ENCODE measurements at places on chromosomes 6 and 20.

DNA sequence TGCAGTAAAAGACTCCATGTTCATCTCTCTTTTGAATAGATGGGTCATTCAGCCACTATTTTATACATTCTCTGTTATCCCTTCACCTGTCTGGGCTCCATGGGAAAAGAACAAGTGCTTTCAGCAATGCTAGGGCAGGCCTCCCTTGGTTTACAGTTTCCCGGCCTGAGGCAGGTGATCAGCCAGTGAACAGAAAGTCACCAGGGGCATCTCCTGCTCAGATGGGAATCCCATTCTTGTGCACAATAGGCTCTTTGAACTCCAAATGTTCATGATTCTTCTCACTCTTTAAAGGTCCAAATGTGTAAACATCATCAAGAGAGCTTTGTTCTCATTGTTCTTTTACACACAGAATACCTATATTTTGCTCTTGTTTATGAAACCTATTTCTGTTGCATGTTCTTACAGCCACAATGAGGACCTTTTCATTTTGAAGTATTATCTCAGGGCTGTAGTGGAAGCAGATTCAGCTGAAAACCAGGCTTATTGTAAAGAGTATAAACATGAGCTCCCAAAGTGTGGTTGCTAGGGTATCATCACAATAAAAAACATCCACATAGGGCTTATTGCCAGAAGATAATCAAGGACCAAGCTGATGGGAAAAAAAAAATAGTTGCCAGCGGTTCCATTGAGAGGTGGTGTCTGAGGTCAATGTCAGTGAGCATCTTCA, 267.1 kb upstream of the SGK1 start:
- no peak for DNase-seq

DNA sequence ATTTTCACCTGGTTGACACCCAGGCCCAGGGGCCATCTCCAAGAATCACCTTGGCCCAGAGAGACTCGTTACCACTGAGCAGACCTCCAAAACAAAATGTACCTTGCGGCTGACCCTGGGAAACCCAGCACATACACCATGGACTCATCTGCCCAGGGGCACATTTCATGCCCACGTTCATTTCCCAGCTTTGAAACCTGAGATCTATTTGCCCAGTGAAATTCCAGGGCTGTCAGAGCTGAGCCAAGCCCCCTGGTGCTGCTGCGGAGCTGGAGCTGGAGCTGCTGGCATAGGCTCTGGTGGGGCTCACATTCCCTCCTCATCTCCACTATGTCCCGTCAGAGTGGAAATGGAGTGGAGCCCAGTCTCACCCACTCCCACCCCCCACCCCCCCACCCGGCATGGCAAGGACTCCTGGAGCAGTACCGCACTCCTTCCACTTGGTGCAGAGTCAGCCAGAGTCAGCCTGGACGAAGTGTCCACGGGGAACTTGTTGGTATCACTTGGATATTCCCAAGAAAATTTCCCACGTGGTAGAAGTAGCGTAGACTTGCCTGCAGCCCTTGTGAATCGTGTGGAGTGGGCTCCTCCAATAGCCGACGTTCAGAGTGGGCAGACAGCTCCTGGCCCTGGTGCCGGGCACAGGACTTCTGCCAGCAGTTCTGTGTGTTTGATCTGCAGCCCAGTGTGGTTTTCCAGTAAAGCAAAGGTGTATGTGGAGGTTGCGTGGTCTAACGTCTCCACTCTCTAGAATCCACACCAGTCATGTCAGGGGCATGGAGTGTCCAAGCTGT, 18.1 kb upstream of the OSER1 start:
- no peak for DNase-seq

- DNase-seq: no peak
Observed at GRCh38 chr20:57922706-57923105, 212.9 kb upstream of the PMEPA1 start.

DNA sequence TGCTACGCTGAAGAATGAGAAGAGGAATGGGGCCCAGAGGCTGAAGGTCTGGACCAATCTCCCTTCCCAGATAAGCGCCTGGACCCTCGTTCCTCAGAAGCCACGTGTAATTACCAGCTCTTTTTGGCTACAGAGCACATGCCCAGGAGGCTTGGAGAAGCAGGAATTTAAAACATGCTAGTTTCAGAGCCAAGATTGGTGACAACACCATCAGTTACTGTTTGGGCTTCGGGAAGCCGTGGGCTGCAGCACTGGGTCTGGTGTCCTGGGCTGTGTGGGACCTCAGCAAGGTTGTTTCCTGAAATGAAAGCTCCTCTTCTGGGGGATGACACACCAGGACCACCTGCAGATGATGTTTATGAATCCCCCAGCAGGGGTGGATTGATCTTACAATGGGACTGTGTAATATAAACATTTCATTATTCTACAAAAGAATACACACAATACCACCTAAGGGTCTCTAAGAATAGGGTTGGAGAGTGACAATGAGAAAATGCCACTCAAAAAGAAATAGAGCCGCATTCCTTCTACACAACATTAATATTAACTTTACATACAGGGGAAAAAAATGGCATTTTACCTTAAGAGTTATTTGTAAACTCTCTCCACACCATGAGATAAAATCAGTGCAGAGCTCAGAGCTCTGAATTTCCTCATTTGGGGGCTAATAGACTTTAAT, 207.8 kb upstream of the FOXQ1 start:
- no peak for DNase-seq

DNA sequence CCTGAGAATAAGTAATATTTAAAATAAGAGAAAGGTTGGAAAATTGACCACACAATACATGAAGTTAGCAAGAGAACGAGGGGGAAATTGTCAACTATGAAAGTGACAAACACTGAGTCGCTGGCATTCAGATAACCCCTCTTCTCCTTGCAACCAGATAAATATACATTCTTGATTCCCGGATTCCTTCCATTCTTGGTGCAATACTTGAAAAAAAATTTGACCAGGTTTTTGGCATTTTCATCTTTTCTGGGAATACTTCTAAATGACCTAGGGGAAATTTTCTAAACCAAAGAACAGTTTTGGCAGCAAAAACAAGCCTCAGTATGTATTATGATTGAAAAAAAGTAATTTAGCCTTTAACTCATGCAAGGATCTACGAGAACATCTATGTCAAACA, 164.0 kb downstream of the PDE7B start:
- no peak for DNase-seq

DNA sequence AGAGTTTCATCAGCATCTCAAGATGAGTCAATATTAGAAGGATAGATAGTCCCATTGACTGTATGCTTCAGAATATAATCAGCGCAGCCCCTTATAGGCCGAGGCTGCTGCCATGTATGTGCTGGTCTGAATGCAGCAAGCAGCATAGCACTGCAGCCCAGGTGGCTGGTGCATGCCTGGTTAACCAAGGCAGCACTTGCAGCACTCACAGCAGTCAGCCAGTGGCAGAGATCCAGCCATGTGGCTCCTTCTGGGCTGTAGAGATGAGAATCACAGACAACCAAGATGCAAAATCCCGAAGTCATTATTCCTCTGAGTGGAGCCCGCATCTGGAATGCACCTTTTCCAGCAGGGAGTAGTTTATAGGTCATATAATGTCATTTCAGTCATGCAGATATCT, 251.9 kb downstream of the UST start:
- no peak for DNase-seq

DNA sequence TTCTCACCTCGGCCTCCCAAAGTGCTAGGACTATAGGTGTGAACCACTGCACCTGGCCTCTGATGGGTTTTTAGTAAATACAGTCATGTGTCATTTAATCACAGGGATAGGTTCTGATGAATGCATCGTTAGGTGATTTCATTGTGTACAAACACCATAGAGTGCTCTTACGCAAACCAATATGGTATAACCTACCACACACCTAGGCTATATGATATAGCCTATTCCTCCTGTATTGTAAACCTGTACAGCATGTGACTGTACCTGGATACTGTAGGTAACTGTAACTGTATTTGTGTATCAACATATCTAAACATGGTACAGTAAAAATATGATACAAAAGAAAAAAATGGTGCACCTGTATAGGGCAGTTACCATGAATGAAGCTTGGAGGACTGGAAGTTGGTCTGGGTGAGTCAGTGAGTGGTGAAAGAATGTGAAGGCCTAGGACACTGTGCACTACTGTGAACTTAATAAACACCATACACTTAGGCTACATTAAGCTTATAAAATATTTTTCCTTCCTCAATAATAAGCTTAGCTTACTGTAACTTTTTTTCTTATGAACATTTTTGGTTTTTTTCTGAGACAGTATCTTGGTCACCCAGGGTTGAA, 10.0 kb downstream of the BICRAL start:
- DNase-seq: no peak

- DNase-seq: no peak
Observed at GRCh38 chr20:16296931-16297330, 276.3 kb downstream of the KIF16B start.

DNA sequence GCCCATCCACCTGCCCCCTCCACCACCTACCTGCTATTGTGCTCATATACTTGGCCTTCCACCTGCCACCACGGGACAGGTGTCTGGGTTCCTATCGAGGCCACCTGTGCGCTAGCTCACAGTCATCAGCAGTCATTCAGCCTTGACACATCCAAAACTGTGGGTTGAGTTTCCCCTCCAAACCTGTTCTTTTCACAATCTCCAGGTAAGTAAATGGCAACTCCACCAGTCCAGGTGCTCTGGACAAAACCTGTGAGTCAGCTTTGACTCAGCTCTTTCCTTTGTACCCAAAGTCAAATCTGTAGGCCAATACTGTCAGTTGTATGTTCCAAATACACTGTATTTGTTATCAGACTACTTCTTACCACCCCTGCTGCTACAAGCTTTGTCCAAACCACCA, 52.6 kb downstream of the SPTLC3 start:
- DNase-seq: no peak

GRCh38 chr20:14948416-14948815, 611.0 kb upstream of the FLRT3 start:
- no peak for DNase-seq

- DNase-seq: no peak
Observed at GRCh38 chr6:137700751-137701477, 166.1 kb upstream of the TNFAIP3 start.

DNA sequence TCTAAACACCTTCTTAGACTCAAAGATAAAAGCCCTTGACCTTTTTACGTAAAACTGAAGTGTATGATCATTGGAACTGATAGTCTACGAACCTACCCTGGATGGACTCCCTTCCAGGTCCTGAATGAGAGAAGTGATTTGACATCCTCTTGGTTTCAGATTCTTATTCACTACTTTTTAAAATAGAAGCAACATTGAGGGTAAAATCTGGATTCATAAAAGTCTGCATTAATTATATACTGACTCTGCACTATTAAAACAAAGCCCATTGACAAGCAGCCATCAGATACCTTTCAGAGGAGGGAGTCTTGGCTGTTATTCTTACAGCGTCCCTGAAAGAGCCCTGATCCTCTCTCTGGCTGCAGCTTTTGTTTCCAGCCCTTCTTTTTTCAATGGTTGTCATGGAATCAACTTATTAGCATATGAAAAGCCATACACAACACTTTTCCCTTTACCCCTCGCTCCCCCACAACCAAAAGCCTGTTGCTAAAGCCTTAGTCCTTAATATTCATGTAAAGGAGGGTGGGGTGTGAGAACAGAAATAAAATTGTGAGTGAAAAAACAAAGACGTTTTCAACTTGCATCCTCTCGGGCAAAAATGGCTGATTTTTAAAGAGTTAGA, 270.0 kb upstream of the MARCKS start:
- DNase-seq: no peak

- no peak for DNase-seq
Observed at GRCh38 chr6:138302554-138302953, 75.2 kb upstream of the SMIM28 start.

DNA sequence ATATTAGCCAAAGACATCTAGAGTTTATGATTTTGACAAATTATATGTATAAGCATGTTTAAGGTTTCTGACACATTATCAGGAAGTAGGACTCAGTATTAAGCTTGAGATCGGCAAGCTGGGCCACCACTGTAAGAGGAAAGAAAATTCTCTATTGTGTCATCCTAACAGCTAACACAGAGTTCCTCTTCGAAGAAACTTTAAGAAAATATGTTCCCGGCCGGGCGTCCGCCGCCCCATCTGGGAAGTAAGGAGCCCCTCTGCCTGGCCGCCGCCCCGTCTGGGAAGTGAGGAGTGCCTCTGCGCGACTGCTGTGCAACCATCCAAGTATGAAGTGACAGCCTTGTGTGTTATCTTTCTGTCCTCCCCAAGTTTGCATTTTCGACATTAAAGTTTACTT, 23.0 kb downstream of the USP49 start:
- DNase-seq: no peak

GRCh38 chr6:43728586-43728985, 41.0 kb upstream of the MRPS18A start:
- DNase-seq: no peak

DNA sequence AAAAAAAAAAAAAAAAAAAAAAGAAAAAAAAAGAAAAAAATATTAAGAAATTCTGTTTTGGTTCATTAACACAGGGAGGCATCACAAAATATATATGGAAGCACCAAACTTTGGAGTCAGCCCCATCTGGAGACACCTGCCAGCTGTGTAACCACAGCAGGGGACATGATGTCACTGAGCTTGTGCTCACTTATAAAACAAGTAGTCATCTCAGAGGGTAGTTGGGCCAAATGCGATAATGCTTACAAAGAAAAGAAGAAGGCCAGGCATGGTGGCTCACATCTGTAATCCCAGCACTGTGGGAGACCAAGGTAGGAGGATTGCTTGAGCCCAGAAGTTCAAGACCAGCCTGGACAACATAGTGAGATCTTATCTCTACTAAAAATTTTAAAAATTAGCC, 1.1 kb upstream of the BNIP5 start:
- no peak for DNase-seq

DNA sequence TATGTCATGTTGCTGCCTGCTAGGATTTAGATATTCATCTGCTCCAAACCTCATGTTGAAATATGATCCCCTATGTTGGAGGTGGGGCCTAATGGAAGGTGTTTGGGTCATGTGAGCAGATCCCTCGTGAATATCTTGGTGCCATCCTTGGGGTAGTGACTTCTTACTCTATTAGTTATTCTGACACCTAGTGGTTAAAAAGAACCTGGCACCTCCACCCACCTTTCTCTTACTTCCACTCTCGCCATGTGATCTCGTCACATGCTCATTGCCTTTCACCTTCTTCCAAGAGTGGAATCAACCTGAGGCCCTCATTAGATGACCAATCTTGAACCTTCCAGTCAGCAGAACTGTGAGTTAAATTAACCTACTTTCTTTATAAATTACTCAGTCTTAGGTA, 549.4 kb upstream of the SYNCRIP start:
- DNase-seq: peak; percentile 9

DNA sequence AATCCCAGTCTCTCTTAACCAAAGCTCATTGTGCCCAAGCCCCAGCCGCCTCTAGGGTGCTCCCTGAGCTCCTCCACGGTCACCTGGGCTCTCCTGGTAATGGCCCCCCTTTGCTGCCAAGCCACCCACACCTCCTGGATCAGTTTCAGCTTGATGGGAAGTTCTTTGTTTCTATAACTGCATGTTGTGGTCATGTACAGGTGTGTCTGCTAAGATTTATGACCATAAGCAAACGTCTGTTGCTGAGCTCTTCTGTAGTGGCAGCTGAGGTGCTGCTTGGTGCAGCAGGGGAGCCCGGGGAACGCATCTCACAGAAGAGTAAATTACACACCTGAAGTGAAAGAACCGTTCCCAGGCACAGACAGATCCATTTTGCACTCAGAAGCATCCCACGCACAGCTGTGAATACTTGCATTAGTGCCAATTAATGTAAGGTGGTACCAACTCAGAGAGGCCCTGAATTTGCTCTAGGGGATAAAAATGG, 194.6 kb upstream of the ARID1B start:
- no peak for DNase-seq

GRCh38 chr6:35160642-35161041, 19.5 kb upstream of the TCP11 start:
- DNase-seq: no peak

Data from GM19239 (cell line).